ENCODE measurements at places on chromosomes 11 and 22.

DNA sequence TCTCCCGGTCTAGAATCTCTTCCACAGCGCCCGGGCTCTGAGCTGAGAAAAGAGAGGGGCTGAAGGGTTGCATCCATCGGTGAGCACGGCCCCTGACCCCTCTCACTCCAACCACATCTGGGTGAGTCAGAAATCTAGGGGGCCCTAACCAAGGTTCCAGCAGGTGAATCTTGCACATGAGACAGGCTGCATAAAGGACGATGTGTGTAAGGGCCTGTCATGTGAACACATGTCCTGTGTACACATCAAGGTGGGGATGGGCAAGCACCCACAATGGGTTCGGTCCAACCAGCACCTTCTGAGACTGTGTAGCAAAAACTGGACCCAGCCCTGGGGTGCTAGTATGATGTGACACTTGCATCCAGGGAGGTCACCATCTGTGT is 1.2 kb downstream of the BET1L start:
- no peak for DNase-seq

DNA sequence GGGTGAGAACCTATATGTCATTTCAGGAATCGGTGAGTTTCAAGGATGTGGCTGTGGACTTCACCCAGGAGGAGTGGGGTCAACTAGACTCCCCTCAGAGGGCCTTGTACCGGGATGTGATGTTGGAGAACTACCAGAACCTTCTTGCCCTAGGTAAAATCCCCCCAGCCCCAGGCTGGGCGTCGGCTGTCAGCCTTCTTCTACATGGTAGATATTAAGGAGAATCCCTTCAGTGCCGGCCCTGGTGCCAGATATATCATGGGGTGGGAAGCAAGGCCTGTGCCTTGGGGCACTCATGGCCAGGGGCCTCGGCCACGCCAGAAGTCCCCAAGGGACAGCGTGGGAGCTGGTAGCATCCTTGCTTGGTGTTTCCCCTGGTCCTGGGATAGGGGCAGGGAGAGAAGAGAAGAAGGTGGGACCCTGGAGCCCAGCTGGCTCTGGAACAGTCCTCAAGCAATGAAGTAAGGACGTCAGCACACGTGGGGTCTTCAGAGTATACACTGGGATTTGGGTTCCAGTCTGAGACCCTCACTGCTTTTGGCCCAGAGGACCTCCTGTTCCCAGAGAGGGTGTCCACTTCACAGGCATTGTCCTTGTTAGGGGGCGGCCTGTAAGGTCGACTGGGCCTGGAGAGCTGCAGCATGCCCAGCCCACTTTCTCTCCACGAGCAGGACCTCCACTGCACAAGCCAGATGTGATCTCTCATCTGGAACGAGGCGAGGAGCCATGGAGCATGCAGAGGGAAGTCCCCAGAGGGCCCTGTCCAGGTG is 6.8 kb downstream of the ZNF74 start:
- no peak for DNase-seq

GRCh38 chr22:50507421-50507990 is at the start of gene LMF2:
TSS of gene LMF2 (minus strand) at chr22:50507702. CDS start at chr22:50507675, 27 bp downstream.
- DNase-seq, result peak; percentile 94

GRCh38 chr22:44739024-44739423 is 13.4 kb upstream of the ARHGAP8 start:
- no peak for DNase-seq

DNA sequence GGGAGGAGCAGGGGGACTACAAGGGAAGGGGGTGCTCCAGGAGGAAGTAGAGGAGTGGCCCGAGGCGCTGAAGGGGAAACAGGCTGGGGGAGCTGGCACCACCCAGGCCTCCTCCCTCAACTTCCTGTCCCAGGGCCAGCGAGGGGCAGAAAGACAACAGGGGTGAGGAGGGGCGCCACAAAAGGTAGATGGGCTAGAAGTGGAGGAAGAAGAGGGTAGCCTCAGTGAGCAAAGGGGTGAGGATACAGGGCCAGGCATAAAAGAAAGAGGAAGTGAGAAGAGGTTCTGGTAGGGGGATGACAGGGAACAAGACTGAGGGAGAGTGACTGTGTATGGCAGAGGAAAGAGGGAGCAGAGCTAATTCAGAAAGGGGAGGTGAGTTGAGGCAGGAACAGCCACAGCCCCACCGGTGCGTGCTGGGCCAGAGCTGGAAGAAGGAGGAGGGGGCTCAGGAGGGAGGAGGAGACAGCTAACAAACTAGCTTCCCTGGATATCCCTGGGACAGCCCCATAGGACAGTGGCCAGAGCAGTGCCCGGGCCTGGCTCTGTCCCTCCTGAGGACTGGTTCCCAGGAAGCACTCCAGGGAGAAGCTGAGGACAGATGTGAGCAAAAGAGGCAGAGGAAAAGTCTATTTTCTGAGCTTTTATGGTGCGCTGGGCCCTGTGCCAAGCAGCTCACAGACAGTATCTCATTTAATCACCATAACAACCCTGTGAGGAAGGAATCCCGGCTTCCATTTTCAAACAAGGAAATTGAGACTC is 8.5 kb downstream of the DCHS1 start:
- DNase-seq, result peak; percentile 35

GRCh38 chr22:31635638-31636306 is 26.2 kb downstream of the PISD start:
- no peak for DNase-seq
